Left colon (tissue), 2 donors: ENCODE measurements at places on chromosomes 5 and 9.

DNA sequence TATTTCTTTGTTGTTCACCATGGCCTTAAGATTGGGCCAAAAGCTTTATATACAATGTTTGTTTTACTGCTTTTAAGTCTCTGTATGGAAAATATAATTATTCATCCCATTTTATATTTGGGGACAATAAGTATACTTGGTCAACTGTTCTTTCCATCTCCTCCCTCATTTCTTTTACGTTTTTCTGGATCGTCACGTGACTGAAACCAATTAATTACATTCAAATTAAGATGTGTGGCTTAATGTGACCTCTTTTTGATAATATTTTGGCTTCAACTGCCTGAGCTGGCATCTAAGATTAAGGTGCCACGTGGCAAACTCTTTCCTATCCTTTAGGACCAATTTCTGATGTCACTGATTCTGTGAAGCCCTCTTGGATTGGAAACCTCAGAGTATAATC, 250.1 kb upstream of the SGCD start:
- no peak for DNase-seq

GRCh38 chr9:128819716-128820664, 1.7 kb downstream of the ENDOG start:
- peak; percentile 29 for DNase-seq

DNA sequence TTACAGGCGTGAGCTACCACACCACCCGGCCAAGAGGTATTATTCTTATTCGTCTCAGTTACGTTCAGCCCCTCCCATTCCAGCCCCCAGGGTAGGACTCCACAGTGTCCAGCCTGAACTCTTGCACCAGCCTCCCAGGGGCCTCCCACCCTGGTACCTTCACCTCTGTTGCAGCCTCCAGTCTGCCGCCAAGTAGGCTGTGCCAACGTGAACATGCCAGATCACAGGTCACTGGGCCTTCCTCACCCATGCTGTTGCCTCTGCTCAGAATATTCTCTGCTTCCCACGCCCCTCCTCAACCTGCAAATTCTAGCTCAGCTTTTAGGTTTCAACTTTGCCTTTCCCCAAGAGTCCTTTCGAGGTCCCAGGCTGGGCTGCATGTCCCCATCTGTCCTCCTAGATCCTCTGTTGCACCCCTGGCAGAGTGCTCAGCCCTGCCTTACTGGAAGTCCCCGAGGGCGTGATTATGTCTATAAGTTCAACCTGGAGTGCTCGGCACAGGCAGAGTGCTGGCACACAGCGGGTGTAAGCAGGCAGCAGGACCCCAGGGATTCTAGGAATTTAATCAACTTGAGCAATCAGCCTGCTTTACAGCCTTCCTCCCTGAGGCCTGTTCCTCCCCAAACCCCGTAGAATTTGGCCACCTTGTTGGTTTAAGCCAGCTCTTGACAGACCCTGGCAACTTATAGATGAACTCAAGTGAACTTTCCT, 13.1 kb upstream of the STXBP1 start:
- no peak for DNase-seq

DNA sequence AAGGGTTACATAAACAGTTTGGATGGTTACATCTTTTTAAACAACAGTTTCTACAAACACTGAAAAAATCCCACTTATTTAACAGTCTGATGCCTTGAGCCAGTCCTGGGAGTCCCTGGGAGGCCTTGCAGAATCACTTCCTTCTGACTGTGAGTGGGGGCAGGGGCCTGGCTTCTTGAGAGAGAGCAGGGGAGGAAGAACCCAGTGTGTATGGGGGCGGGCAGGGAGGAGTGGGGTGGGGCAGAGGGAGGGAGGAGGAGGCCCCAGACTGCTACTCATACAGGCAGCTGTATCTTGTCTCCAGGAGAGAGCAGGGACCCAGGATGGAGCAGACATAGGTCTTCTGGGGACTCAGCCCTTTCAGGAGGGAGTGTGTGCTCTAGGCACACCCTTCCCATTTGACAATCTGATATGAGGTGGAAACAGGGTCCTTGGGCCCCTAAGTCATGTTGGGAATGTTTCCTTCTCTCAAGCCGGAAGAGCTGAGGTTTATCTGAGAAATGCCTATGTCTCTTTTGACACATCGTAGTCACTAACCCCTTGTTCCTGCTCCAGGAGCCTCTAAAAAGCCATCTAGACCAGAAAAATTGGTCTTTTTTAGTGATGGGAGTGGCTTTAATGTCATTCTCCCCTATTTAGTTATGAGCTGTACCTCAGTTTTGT, 52.8 kb downstream of the IRF1 start:
- peak; percentile 73 for DNase-seq

DNA sequence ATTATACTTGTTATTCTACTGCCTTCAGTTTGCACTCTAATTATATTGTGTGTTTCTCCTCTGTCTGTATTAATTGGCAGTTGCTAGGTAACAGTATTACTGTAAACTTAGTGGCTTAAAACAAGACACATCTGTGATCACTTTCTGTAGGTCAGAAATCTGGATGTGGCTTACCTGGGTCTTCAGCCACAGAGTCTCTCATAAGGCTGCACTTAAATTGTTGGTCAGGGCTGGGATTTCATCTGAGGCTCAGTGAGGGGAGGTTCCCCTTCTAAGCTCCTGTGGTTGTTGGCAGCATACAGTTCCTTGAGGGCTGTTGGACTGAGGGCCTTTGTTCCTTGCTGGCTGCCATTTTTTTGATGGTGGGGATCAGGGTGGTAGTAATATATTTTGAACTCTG, 68.8 kb downstream of the SLC44A1 start:
- no peak for DNase-seq

DNA sequence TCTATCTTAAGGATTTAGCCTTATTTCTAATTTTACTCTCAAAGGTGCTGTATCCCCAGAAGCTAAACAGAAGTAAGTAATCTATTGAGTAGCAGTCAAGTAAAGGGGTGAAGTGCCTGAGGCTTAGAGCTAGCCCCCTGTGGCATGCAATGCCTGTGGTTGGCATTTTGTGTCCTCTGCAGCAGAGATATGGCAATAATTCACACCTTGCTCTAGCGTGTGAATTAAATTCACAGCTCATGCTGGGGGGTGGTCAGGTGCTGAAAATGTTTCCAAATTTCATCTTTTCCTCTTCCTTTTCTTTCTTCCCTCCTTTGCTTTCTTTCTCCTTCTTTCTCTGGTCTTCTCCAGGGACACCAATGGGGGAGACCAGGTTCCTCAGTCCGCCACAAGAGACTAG, 262.1 kb downstream of the GABRB2 start:
- no peak for DNase-seq

DNA sequence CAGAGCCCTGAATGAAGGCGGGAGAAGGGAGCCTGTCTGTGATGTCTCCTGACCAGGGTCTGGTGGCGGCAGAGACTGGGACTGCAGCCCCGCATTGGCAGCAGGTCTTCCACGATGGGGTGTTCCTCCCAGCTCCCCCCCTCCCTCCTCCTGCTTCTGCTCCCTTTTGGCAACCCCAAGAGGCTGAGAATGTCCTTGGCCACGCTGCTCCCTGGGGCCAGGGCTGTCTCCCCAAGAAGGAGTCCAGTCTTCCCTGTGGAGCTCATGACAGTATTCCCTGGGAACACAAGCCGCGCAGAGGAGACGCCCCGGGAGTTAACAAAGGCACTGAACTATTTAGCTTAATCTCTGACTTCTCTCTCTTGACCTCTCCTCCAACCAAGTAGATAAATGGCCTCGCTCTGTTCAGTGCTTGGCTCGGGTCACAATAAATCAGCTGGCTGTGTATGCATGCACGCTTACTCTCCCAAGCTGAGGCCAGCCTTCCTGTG, 84.0 kb upstream of the NEURL1B start:
- peak; percentile 77 for DNase-seq

DNA sequence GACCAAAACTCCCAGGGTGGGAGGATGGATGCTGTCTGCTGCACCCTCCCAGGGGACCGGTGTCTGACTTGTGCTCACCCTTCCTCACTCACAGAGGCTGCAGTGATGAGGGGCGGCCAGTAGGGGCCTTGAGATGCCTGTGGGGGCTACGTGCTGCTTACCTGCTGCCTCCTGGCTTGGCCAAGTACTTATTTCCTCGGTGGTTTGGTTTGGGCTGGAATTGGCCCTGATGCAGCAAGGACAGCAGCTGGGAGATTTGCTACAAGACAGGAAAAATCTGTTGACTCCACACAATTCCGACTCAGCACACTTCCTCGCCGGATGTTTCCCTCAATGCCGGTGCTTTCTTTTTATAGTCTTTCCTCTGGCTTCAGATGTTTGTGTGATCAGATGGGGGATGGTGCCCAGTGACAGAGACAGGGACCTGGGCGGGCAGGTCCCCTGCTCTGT, 6.6 kb downstream of the PCDH12 start:
- no peak for DNase-seq

- no peak for DNase-seq
These were observed 20.2 kb downstream of the CDH6 start for GRCh38 chr5:31213705-31214121.
